Nephron progenitor cell (in vitro differentiated cells): ENCODE measurements at places on chromosomes 11 and 22.

GRCh38 chr11:22415476-22415875, 77.3 kb downstream of the SLC17A6 start:
- H3K27me3 ChIP-seq: peaks cover 4% of the 10 kb centered on the region
- no peak overlapping the region for H3K27ac ChIP-seq
- no peak for DNase-seq
- H3K4me1 ChIP-seq: no peaks in the 10 kb centered on the region

GRCh38 chr11:121615501-121615900, 162.7 kb upstream of the SORL1-AS1 start:
- H3K27me3 ChIP-seq: peaks cover 4% of the 10 kb centered on the region
- no peaks in the 10 kb centered on the region for H3K4me1 ChIP-seq
- peaks cover 97% of the 10 kb centered on the region for H3K36me3 ChIP-seq
- no peak overlapping the region for H3K27ac ChIP-seq
- no peak for DNase-seq

- no peak overlapping the region for H3K27ac ChIP-seq
- DNase-seq: no peak
- H3K4me3 ChIP-seq: no peak overlapping the region
Measured at GRCh38 chr11:122664188-122664587, 8.7 kb downstream of the UBASH3B start.

DNA sequence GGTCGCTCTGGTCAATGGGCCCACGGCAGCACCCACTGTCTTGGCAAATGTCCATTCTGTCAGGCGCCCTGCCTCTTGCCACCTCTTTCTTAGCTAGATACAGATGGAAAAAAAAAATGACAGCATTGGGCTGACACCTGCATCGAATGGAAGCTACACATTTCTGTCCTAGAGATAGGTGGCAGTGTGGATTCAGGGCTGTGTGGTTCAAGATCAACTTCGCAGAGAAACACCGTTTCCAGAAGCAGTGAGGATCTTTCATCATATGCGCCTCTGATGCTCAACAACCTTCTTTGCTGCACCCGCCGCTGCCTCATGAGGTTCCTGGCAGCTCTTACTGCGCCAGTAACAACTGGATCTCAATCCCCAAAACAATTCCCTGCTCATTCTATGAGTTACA, 236.3 kb downstream of the KIRREL3 start:
- peaks cover 12% of the 10 kb centered on the region for H3K27me3 ChIP-seq
- peaks cover 42% of the 10 kb centered on the region for H3K4me1 ChIP-seq
- no peak overlapping the region for H3K4me3 ChIP-seq
- no peak for DNase-seq

DNA sequence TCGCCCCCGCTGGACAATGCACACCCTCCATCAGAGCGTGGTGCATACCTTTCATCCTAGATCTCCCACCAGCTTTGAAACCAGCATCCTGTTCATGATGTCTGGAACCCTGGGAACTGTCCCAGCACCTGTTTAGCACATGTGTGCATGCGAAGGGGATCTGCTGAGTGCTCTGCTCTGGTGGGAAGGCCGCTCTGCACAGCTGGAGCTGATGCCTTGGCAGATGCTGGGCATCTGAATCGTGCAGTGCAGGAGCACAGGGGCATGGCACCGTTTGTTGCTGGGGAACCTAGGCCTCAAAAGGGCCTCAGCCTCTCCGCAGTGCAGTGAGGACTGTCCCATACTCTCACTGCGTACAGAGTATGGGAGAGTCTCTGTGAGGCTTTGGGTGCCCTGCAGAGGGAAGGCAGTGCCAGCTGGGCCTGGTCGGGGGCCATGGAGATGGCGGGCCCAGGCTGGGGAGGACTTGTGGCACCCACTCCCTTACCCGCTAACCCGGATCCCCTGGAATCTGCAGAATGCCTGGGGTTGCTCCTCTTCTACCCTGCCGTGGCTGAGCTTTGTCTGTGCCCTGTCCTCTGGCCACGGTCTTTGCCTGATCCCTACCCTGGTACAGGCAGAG, 72.9 kb upstream of the ATXN10 start:
- no peak overlapping the region for H3K27ac ChIP-seq
- H3K4me3 ChIP-seq: no peak overlapping the region
- peaks cover 20% of the 10 kb centered on the region for H3K4me1 ChIP-seq
- H3K36me3 ChIP-seq: peaks cover 11% of the 10 kb centered on the region

- no peak overlapping the region for H3K27ac ChIP-seq
- H3K4me1 ChIP-seq: no peaks in the 10 kb centered on the region
- DNase-seq: no peak
- no peak overlapping the region for H3K4me3 ChIP-seq
Measured at GRCh38 chr22:35728639-35729308, 11.1 kb downstream of the APOL5 start.

GRCh38 chr11:130308886-130309285, 5.8 kb downstream of the ZBTB44 start:
- H3K4me3 ChIP-seq: no peak overlapping the region
- no peak overlapping the region for H3K27ac ChIP-seq
- H3K4me1 ChIP-seq: peaks cover 35% of the 10 kb centered on the region
- H3K27me3 ChIP-seq: no peaks in the 10 kb centered on the region

GRCh38 chr22:41531715-41532477, 12.4 kb downstream of the POLR3H start:
- peaks cover 19% of the 10 kb centered on the region for H3K4me1 ChIP-seq
- H3K4me3 ChIP-seq: no peak overlapping the region
- no peaks in the 10 kb centered on the region for H3K27me3 ChIP-seq
- H3K27ac ChIP-seq: peak overlapping the region; percentile 45
- peaks cover 31% of the 10 kb centered on the region for H3K36me3 ChIP-seq

DNA sequence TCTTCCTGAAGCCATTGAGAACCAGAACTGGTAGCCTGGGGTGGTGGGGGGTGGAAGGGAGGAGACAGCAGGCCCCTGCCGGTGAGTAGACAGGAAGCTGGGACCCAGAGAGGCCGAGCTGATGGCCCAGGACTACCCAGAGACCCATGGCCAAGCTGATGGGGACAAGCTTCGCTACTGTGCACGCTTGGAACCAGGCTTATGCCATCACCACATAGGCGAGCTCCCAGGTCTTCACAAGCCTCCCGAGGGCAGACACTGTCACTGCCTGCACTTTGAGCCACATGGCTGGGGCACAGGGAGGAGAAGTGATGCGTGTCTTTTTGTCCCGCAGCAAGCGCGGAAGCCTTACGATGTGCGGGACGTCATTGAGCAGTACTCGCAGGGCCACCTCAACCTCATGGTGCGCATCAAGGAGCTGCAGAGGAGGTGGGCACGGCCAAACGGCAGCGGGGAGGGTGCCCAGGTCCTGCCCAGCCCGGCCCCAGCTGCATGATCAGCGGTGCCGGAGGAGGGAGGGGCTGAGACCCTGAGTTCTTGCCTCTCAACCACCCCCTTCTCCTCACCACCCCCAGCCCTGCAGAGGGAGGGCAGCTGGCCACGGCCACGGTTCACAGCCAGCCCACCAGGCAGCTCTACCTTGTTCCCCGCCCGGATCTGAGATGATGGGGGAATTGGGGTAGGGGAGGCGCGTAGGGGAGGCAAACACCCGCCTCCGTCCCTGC, 76.0 kb upstream of the KCNQ1OT1 start:
- H3K36me3 ChIP-seq: no peaks in the 10 kb centered on the region
- DNase-seq: no peak
- H3K4me1 ChIP-seq: peaks cover 33% of the 10 kb centered on the region
- H3K27me3 ChIP-seq: peaks cover 12% of the 10 kb centered on the region

DNA sequence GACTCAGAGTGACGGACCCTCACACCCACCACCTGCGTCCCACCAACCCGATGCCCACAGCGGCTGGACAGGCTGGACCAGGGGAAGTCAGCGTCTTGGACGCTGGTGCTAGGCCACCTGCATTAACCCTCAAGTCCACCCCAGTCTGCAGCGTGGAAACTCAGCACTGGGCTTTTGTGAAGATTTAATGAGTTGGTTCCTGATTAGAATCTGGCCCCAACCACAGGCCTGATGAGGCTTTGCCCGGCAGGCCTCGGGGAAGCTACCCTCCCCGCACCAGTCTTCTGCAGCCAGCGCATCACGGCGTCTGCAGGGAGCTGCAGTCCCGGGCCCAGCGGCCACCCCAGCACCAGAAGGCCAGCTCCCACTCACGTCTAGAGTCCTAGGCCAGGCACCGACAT, 101.0 kb downstream of the BRD1 start:
- no peak overlapping the region for H3K4me3 ChIP-seq
- no peak overlapping the region for H3K27ac ChIP-seq
- H3K27me3 ChIP-seq: peaks cover 85% of the 10 kb centered on the region
- DNase-seq: no peak

DNA sequence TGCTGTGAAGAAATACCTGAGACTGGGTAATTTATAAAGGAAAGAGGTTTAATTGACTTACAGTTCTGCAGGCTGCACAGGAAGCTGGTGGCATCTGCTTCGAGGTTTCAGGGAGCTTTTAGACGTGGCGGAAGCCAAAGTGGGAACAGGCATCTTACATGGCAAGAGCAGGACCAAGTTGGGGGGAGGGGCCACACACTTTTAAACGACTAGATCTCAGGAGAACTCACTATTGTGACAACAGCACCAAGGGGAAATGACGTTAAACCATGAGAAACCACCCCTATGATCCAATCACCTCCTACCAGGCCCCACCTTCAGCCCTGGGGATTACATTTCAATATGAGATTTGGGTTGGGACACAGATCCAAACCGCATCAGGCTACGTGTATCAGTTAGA, 11.1 kb upstream of the SCGB1D4 start:
- H3K36me3 ChIP-seq: no peaks in the 10 kb centered on the region
- no peak overlapping the region for H3K4me3 ChIP-seq
- H3K4me1 ChIP-seq: no peaks in the 10 kb centered on the region
- H3K27me3 ChIP-seq: peaks cover 46% of the 10 kb centered on the region

DNA sequence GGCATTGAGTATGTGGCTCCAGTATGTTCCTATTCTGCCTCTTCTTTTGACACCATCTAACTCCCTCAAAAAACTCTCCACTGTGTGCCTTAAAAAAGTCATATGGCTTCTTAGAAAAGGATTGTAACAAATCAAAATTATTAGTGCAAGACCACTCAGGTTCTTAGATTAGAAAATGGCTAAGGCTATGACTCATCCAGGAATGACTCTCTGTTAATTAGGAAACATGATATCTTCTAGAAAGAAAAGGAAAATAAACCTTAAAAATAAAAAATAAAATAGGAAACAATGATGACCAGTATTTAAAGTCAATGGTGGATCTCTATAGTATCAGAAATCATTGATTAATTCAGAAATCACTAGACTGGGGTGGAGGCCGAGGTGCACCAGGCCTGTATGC, 21.7 kb downstream of the SLC25A17 start:
- H3K27ac ChIP-seq: no peak overlapping the region
- peaks cover 36% of the 10 kb centered on the region for H3K36me3 ChIP-seq
- H3K27me3 ChIP-seq: no peaks in the 10 kb centered on the region
- H3K4me3 ChIP-seq: no peak overlapping the region

DNA sequence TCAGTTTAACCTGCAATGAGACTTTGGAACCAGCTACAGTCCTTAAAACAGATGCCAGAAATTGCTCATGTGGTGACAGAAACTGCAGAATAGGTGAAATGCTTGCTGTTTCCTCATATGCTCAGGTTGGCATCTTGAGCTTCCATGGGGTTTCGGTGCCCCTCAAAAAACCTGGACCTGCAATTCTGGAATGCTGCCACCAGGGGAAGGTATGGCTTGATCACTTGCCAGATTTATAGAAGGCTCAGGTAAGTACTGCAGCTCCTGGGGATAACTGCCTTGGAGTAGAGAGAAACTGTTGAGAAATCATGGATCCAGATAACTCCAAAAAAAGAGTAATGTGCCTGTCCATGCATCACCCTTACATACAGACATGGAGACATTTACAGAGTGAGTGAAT, 113.0 kb downstream of the CTTN start:
- H3K27ac ChIP-seq: no peak overlapping the region
- H3K36me3 ChIP-seq: peaks cover 16% of the 10 kb centered on the region
- DNase-seq: no peak
- no peak overlapping the region for H3K4me3 ChIP-seq

- H3K4me3 ChIP-seq: no peak overlapping the region
- no peak overlapping the region for H3K27ac ChIP-seq
- H3K36me3 ChIP-seq: no peaks in the 10 kb centered on the region
- no peaks in the 10 kb centered on the region for H3K4me1 ChIP-seq
- peak; percentile 8 for DNase-seq
- H3K27me3 ChIP-seq: no peaks in the 10 kb centered on the region
Measured at GRCh38 chr11:106156290-106156937, 79.0 kb downstream of the AASDHPPT start.

DNA sequence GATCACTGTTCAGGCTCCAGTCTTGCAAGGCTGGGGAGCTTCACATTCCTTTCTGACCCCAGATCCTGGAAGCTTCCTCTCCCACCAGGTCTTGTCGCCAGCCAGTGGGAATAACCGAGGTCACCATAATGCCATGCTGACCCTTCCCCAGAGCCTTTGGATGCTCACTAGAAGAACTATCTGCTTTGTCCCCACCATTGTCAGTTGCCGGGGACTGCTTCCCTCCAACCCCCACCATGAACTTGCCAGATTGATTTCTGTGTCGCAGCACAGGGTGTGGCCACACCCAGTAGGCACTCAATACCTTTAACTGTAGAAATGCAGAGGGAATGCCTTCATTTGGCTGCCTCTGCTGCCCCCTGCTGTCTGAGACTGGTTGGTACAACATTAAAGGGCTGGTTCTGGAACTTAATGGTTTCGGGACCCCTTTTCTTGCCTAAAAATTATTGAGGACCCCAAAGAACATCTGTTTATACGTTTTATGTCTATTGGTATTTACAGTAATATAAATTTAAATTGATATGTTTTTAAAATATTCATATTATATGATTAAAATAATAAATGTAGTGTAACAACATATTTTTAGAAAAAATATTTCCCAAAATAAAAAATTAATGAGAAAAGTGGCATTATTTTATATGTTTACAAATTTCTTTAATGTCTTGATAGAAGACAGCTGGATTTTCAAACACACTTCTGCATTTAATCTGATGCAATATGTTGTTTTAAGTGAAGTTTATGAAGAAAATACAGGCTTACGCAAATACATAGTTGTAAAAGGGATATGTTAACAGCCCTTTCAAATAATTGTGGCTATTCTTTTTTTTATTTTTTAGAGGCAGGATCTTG, 6.7 kb upstream of the GDPD5 start:
- H3K36me3 ChIP-seq: no peaks in the 10 kb centered on the region
- DNase-seq: peak; percentile 87
- no peak overlapping the region for H3K27ac ChIP-seq
- H3K4me1 ChIP-seq: peaks cover 52% of the 10 kb centered on the region
- H3K4me3 ChIP-seq: no peak overlapping the region

- H3K27ac ChIP-seq: no peak overlapping the region
- H3K36me3 ChIP-seq: peaks cover 8% of the 10 kb centered on the region
- H3K27me3 ChIP-seq: peaks cover 9% of the 10 kb centered on the region
- H3K4me1 ChIP-seq: no peaks in the 10 kb centered on the region
- no peak for DNase-seq
- H3K4me3 ChIP-seq: no peak overlapping the region
Measured at GRCh38 chr11:34380696-34381095, 22.9 kb upstream of the ABTB2 start.

- H3K27ac ChIP-seq: no peak overlapping the region
- no peak for DNase-seq
- H3K36me3 ChIP-seq: no peaks in the 10 kb centered on the region
- no peak overlapping the region for H3K4me3 ChIP-seq
Measured at GRCh38 chr22:23098718-23099530, 28.6 kb downstream of the GNAZ start.

GRCh38 chr11:93196816-93197379, 893 bp downstream of the SLC36A4 start:
- H3K27ac ChIP-seq: peak overlapping the region; percentile 99
- H3K4me3 ChIP-seq: peak overlapping the region; percentile 98
- peaks cover 3% of the 10 kb centered on the region for H3K27me3 ChIP-seq
- H3K36me3 ChIP-seq: peaks cover 38% of the 10 kb centered on the region
